Mesendoderm (in vitro differentiated cells): ENCODE measurements at places on chromosomes 2 and 18.

- peak within 1 kb of the TSS; percentile 96 for H3K4me3 ChIP-seq
- H3K27me3 ChIP-seq, result no peaks in the 10 kb centered on the region
Measured at GRCh38 chr2:84970868-84971509, at the start of gene KCMF1. Gene KCMF1 (plus strand): TSS chr2:84971161. CDS start chr2:84971452, 291 bp downstream.

- no peaks in the 10 kb centered on the region for H3K27me3 ChIP-seq
- no peaks in the 10 kb centered on the region for H3K36me3 ChIP-seq
- H3K4me1 ChIP-seq, result no peaks in the 10 kb centered on the region
- no peak overlapping the region for H3K4me3 ChIP-seq
- no peak for DNase-seq
Measured at GRCh38 chr18:23824669-23825068, 135.4 kb downstream of the LAMA3 start.

GRCh38 chr2:229098801-229099200 is 172.3 kb downstream of the PID1 start:
- DNase-seq, result no peak
- no peak overlapping the region for H3K4me3 ChIP-seq
- H3K4me1 ChIP-seq, result no peaks in the 10 kb centered on the region
- no peak overlapping the region for H3K27ac ChIP-seq

- H3K4me3 ChIP-seq, result no peak overlapping the region
- no peak overlapping the region for H3K27ac ChIP-seq
- no peak for DNase-seq
- H3K4me1 ChIP-seq, result peaks cover 11% of the 10 kb centered on the region
Measured at GRCh38 chr2:238818561-238818960, 29.3 kb upstream of the TWIST2 start.

DNA sequence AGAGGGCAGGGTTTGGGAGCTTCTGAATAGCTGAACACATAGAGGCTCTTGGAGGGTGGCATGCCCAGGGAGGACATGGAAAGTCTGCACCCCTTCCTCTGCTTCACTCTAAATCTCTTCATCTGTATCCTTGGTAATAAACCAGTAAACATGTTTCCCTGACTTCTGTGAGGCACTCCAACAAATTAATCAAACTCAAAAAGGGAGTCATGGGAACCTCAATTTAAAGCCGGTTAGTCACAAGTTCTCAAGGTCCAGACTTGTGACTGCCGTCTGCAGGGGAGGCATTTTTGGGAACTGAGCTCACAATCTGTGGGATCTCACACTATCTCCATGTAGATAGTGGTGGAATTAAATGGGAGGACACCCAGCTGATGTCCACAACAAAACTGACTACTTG is 33.1 kb upstream of the STON1 start:
- no peak overlapping the region for H3K4me3 ChIP-seq
- H3K36me3 ChIP-seq, result no peaks in the 10 kb centered on the region
- peak; percentile 69 for DNase-seq
- H3K4me1 ChIP-seq, result no peaks in the 10 kb centered on the region
- no peaks in the 10 kb centered on the region for H3K27me3 ChIP-seq

DNA sequence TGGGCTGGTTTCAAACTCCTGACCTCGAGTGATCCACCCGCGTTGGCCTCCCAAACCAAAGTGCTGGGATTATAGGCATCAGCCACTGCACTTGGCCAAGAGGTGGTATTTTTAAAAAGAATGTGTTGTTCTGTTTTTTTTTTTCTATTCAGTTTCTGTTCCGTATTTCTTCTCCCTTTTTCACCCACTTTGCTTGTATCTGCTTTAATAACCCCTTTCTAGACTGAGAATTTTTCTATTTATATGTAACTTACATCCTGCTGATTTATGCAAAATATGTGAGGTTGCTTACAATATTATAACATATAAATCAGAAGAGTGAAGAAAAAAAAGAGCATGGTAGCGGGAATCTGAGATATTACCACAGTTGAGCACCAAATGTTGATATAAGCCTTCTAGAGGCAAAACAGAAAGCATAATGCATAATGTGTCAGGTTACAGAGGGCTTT is 17.2 kb upstream of the LYPD6B start:
- H3K36me3 ChIP-seq, result no peaks in the 10 kb centered on the region
- no peaks in the 10 kb centered on the region for H3K27me3 ChIP-seq
- DNase-seq, result no peak
- H3K4me3 ChIP-seq, result no peak overlapping the region

GRCh38 chr18:11807233-11807632 is 44.0 kb upstream of the CHMP1B start:
- H3K27me3 ChIP-seq, result no peaks in the 10 kb centered on the region
- DNase-seq, result no peak
- H3K27ac ChIP-seq, result peak overlapping the region; percentile 74
- H3K4me1 ChIP-seq, result peaks cover 19% of the 10 kb centered on the region
- H3K4me3 ChIP-seq, result no peak overlapping the region
- H3K36me3 ChIP-seq, result no peaks in the 10 kb centered on the region

DNA sequence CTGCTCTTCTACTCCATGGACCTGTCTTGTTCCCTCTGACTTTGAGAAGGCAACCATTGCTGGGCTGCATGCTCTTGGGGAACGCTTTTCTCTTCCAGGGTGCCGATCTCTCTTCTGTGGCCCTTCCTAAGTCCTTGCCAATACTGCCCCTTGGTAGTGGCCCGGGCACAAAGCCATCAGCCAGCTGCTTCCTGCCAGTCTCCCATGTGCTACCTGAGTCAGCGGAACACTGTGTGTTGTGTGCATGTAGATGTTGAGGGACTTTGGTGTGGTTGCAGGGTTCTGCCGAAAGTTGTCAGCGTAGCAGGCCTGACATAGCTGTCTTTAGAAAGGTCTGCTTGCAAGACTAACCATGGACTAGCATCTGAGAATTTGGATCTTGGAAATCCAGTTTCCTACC is 35.4 kb downstream of the MGAT5 start:
- H3K4me1 ChIP-seq, result no peaks in the 10 kb centered on the region
- H3K27me3 ChIP-seq, result no peaks in the 10 kb centered on the region
- no peaks in the 10 kb centered on the region for H3K36me3 ChIP-seq
- no peak overlapping the region for H3K4me3 ChIP-seq

GRCh38 chr18:42706029-42706608 is 409.4 kb downstream of the RIT2 start:
- no peak overlapping the region for H3K27ac ChIP-seq
- no peaks in the 10 kb centered on the region for H3K4me1 ChIP-seq
- no peak overlapping the region for H3K4me3 ChIP-seq
- H3K27me3 ChIP-seq, result no peaks in the 10 kb centered on the region
- H3K36me3 ChIP-seq, result no peaks in the 10 kb centered on the region

GRCh38 chr18:55405893-55406406 is 182.0 kb downstream of the TCF4 start:
- peaks cover 5% of the 10 kb centered on the region for H3K4me1 ChIP-seq
- peak; percentile 58 for DNase-seq
- H3K4me3 ChIP-seq, result no peak overlapping the region
